ENCODE measurements at places on chromosomes 16 and 17. TPM values are rescaled to one million over a fixed set of nuclear protein-coding genes. Genes with fewer than 3 reads are reported as not detected.

GRCh38 chr17:9825641-9826150 lies at the start of gene GLP2R:
Gene GLP2R, plus strand, starts transcription at chr17:9825924. Its CDS starts 140 bp downstream, at chr17:9826064.
- DNase-seq = no peak

GRCh38 chr17:49210158-49211029 lies at the start of the genes ABI3 and GNGT2:
Gene ABI3, plus strand, starts transcription at chr17:49210707. Its CDS starts 18 bp downstream, at chr17:49210725.
Gene GNGT2, minus strand, starts transcription at chr17:49210574. Its CDS starts 3,152 bp downstream, at chr17:49207422.
- peak; percentile 91 for DNase-seq

- no peak for DNase-seq
Observed at GRCh38 chr16:13041180-13041579, 139.8 kb downstream of the SHISA9 start.

DNA sequence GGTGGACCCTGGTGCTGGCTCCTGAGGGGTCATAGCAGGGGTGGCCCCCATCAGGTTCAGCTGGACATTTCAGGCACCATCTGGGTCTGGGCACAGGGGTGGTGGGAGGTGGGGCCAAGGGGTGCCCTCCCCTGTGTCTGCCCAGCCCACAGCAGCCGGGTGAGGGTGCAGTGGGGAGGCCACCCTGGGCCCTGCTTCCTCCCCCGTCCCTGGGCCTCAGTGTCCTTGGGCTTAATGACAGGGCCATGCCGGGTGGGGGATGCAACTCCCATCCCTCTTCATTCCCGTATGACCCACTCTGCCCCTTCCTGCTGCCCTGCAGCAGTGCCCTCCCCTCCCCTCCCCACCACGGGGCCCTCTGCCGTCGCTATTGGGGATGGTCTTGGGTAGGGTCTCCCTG lies 10.7 kb downstream of the CPNE7 start:
- no peak for DNase-seq

GRCh38 chr16:48035142-48035541 lies 120.7 kb downstream of the ABCC12 start:
- no peak for DNase-seq

The MRPL58 gene
- 74.3 TPM for total RNA-seq

The KRTAP9-4 gene
- not detected for total RNA-seq

The CLEC3A gene
- total RNA-seq = not detected
